ENCODE measurements at places on chromosomes 3 and 15.

GRCh38 chr3:13519006-13519791, 29.7 kb upstream of the FBLN2 start:
- no peak for DNase-seq

GRCh38 chr3:99425930-99426329, 212.5 kb upstream of the COL8A1 start:
- no peak for DNase-seq

DNA sequence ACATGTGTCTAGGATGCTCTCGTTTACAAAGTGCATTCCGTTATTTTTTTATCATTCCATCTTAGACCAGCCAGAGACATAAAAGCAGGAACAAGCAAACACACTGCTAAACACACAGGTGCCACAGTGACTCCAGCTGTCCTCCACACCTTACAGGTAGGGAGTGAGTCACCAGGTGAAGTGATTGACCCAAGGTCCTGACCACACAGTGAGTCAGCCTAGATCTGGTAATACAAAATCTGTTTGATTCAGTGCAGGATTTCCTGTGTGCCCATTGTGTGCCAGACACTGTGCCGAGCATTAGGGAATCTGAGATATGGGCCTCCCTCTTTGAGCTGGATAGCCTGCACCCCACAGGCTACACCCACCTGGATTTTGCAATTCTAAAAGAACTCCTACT, 16.7 kb upstream of the BFSP2 start:
- no peak for DNase-seq

DNA sequence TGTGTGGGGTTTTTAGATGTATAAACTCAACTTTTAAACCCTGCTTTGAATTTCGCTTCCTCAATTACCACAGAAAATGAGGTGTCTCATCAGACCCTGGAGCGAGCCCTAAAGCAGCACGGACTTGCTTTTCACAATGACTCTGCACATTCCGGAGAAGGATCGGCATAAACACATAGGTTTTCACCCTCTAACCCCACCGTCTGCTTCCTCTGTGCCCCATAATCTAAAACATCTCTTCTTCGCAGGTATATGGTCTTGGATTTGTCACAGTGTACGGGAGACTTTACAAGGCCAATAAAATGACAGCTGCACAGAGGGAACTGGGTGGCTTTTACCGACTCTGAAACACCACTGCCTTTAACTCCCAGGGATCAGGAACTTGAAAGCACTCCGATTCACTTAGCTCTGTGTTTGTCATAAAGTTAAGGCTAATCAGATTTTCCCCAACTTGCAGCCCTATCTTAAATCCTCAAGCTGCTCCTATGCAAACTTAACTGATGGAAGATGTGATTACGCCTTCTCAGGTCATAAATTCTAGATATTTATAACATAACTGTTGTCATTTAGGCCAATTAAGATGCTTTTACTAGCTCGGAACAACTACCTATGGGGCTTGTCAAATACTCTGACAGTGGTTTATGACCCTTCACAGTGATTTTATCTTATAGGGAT, 133.4 kb upstream of the WNT5A start:
- DNase-seq, result no peak

DNA sequence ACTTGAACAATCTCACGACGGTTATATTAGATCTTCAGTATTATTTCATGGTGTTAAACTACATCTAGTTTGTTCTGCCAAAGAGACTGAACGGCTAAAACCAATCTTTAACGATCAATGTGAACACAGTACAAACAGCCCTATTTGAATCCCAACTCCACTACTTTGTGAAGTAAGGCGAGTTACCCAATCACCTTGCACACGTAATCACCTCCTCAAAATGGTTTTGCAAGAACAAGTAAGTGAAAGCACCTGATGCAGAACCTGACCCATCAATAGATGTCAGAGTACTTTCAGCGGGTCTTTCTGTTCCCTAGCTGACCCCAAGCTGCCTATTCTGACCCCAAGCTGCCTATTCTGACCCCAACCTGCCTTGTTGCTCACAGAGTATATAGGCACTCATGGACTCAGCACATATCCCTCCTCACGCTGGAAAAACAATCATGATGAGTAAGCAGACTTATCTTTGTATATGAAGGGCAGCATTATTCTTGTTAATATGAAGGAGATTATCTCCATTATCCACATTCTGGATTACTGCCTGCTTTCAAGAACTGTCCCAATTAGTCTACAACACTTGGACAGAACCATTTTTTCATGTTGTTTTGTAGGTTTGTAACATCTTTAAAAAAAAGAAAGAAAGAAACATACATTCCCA, 3.7 kb downstream of the KPNA1 start:
- no peak for DNase-seq

DNA sequence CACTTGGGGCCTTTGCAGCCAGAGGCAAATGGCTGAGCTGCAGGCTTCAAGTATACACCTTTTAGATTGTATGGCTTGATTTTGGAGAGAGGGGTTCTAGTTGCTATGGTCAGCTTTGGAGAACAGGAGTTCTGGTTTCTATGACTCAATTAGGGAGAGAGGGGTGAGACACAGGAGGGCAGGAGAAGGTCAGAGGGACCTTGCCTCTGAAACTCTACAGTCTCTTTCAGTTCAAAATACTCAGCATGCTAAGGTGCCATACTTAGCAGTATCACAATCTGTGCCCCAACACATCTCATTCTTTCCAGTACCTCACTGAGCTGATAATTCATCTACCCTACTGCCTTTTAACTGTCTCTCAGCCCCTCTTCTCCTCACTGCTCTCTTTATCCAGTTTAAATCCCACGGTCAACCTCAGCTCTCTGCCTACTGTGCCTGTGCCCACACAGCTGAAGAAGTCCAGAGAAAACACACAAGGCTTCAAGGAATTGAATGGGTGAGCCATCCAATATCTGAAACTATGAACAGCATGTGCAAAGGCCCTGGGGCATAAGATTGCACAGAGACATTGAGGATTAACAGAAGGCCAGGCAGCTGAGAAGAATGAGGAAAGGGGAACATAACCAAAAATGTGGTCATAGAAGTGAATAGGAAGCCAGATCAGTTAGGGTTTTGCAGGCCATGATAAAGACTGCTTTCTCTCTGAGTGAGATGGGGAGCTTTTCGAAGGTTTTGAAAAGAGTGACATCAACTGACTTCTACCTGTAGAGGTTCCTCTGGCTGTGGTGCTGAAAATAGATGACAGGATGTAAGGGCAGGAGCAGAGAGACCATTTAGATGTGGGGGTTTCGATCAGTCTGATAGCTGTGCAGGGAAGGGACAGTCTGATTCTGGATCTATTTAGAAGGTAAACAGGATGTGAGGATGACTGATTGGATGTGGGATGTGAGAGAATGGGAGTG, 54.5 kb upstream of the C3orf80 start:
- DNase-seq, result no peak

DNA sequence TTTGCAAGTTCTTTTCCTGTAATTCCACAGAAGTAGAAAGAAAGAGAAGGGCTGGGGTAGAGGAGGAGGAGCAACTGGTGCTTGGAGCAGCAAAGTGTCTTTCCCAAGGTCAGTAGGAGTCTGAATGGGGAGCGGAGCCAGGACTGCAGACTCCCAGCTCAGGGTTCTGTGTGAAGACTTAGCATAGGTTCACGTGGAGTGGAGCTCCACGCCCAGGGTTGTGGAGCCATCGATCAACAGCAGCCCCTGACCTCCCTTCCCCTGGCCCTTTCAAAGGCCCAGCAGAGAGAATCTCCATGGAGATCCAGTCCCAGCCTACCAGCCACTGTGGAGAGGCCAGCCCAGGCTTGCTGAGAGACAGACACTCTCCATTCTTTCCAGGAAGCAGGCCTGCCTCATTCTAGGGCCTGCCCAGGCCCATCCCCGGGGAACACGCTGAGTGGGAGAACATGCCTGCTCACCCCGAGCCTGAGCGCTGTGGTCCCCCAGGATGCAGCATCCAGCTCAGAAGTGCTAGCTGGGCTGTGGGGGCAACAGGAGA, 62.1 kb downstream of the CORO2B start:
- DNase-seq, result no peak

DNA sequence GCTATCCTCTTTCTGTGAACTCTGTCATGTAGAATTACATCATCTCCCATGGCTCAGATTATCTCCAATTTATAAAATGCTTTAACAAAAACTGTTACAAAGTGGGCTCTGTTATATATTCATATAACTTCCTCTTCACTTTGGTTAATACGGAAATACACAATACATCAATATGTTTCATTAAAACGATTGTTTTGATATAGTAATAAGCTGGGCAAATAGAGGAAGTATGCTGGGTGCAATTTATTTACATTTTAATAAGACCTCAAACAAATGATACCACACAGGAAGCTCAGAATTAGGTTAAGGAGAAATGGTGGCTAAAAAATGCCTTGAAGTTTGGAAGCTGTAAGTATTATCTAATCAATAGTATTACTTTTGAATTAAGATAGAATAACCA, 331.0 kb downstream of the ZBTB20 start:
- no peak for DNase-seq

- DNase-seq, result no peak
Observed at GRCh38 chr3:150764566-150764965, 1.6 kb upstream of the SIAH2 start.

GRCh38 chr15:39852250-39852649, 67.8 kb downstream of the GPR176 start:
- DNase-seq, result no peak
